ENCODE measurements at places on chromosomes 3 and 15. TPM values are rescaled to one million over a fixed set of nuclear protein-coding genes. Genes with fewer than 3 reads are reported as not detected.

Gene CADM2
- 0.32 TPM for total RNA-seq

Gene COL6A5
- under 0.01 TPM for total RNA-seq

Gene PLA2G4D
- total RNA-seq: not detected

Gene SEC62
- 47.9 TPM for total RNA-seq

Gene PIAS1
- 28.9 TPM for total RNA-seq

Gene FES
- total RNA-seq: 26.1 TPM

Gene TERC
- total RNA-seq: 175 TPM

Gene ACSBG1
- total RNA-seq: not detected

Gene RASL12
- total RNA-seq: under 0.01 TPM

Gene RTP4
- total RNA-seq: 2.6 TPM

Gene CACNA1D
- under 0.01 TPM for total RNA-seq

Gene RBP2
- not detected for total RNA-seq

Gene SLC38A3
- not detected for total RNA-seq

Gene UNC45A
- 69.1 TPM for total RNA-seq

Gene DAZL
- not detected for total RNA-seq

Gene SLC51A
- not detected for total RNA-seq

Gene ZPLD1
- total RNA-seq: 0.43 TPM

Gene TMEM108
- 0.32 TPM for total RNA-seq

Gene MYH15
- under 0.01 TPM for total RNA-seq

Gene PDE12
- 19.0 TPM for total RNA-seq

Gene LRRIQ4
- total RNA-seq: not detected

Gene NMB
- total RNA-seq: 1.9 TPM

Data from fibroblast of villous mesenchyme (primary cell).